Left renal pelvis (tissue), 4 donors: ENCODE measurements at places on chromosomes 11 and 22.

GRCh38 chr11:26065944-26066343 is 266.0 kb upstream of the ANO3 start:
- no peak for DNase-seq

DNA sequence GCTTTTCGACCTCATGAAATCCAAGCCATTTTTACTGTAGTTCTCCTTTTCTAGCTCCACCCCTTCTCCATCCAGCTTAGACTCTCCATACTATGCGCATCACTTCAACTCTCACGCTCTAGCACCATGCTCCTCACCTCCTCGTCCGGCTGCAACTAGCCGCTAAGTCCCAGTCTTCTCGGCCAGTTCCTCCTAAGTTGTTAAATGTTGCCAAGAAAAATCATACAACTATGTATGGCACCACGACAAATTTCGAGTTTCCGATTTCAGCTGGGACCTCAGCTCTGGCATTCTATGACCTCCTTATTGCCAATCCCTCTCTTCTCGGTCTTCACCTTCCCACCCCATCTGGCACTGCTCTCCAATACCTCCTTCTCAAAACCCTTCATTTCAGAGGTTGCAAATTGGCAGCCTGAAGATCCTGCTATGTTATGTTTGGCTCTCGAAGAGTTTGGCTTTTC is 1.0 kb downstream of the ZNF70 start:
- DNase-seq, result no peak

DNA sequence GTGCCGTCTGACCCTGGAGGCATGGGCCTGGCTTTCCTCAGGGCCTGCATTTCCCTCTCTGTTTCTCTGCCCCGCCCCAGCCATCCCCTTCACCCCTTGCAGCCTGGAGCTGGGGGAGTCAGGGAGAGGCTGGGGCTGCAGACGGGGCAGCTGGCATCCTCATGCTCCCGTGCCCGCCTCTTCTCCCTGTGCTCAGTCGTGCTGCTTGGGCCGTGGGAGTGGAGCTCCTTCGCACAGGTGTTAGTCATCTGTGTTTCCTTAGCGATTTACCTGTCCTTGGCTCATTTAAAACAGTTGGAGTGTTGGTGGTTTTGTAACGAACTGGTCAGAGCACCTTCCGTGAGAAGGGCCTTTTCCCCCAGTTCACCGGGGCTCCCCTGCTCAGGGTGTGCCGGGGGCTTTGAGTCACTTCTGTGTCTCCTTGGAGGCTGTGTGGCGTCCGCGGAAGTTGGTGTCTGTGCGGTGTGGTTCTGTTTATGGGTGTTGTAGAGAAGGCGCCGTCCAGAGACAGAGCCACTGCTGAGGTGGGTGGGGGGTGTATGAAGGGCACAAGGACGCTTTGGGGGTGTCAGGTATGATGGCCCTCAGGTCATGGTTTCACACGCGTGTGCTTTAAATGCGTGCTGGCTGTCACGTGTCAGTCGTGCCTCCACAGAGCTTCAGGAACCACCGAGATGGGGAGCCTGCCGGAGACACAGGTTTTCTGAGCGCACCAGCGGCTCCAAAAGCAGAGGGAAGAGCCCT is 19.5 kb downstream of the BRSK2 start:
- DNase-seq, result no peak

DNA sequence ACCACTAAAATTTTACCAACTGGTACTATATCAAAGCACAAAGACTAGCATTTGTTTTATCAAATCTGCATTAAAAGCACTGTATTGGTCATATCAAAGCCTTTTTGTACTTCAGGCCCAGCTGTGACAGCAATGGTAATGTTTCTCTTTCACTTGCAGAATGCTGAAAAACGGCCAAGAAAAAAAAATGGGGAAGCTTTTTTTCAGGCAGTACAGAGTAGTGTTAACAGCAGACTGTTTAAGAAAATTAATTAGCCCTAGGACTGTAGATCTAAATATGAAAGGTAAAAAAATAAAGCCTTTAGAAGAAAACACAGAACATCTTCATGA is 33.3 kb downstream of the DENND5A start:
- DNase-seq, result peak; percentile 29

DNA sequence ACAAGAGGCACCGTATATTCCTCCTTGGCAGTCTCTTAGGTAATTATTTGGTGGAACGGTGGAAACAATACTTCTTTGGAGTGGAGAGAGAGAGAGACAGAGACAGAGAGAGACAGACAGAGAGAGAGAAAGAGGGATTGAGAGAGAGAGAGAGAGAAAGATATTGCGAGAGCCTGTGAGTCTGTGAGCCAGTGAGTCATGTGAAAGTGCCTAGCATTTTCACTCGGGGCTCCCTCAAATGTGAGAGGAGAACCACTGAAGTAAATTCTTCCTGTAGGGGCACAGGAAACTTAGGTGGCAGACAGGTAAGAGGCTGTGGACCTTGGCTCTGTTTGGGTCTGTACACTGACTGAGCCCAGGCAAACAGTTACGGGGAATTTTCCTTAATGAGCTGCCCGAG is 31.6 kb upstream of the SNX19 start:
- no peak for DNase-seq
